ENCODE measurements at places on chromosomes 6 and 20.

GRCh38 chr20:35179292-35180212, 7.7 kb downstream of the PROCR start:
- DNase-seq = no peak

DNA sequence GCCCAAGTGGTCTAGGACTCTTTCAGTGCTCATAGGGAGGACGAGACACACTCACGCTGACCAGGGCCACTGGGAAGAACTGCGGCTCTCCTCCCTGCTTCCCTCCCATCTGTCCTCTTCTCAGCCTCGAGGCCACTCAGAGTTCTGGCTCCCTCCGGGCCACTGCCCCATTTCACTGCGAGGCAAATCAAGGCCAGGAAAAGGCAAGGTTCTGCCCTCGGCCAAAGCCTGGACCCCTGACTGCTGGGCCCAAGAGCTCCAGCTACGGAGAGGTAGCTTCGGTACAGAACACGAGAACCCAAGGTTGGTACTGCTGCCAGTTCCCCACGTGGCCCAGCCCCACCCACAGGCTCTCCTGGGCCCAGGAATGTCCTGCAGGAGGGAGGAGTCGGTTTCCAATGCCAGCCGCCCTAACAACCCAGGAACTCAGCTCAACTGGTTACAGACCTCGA, 14.7 kb downstream of the PI16 start:
- DNase-seq = no peak

DNA sequence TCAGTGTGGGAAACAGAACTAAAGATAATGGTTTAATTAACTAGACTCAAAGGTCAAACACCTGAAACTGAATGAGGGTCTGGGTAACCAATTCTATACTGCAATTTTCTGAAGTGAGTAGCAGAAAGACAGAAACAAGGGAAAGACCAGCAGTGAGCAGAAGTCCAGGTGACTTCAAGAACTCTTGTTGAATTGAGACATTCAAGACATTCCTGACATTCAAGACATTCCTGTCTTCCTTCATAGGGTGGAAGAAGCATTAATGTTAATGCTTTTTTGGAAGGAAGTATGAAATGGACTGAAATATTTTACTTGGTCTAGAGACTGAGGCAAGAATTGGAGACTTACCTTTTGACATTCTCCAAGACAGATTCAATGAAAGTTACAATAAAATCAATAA, 529.9 kb upstream of the MMS22L start:
- DNase-seq = no peak

- no peak for DNase-seq
Observed at GRCh38 chr6:149139782-149140136, 177.8 kb upstream of the TAB2 start.

- DNase-seq = no peak
Observed at GRCh38 chr6:38452816-38453660, 186.7 kb downstream of the BTBD9 start.

Measured in NCI-H2081 (cell line).